ENCODE measurements at places on chromosomes 6 and 20.
A peak's percentile ranks its signal among the peaks of the same experiment; 100 is the strongest.

- no peak for DNase-seq
Measured at GRCh38 chr20:53077373-53078205, 105.4 kb downstream of the TSHZ2 start.

DNA sequence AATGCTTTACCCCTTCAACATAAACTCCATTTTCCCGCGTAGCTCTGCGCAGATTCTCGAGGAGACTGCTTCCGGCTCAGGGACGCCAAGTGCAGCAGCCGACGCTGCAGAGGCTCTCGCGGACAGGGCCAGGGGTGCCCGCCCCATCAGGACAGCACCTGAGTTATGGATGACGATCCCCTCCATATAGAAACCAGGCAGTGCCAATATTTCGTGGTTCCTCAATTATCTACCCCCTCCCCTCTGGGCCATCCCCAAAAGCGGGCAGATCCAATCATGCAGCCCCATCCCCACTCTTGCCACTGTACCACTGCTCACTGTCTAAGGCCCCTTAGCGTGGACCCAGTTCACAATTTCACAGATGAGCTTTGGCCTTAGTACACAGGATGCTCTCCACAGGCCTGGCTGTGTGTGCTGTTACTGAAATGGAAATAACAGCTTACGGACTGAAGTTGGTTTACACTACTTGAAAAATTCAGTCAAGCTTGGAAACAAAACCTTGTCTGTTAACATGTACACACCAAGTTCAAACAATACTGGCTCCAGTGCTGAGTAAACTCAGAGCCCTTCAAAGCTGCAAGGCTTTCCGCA, 74.5 kb downstream of the DACT2 start:
- no peak for DNase-seq

GRCh38 chr6:53758496-53758895, 36.3 kb upstream of the LRRC1 start:
- no peak for DNase-seq

DNA sequence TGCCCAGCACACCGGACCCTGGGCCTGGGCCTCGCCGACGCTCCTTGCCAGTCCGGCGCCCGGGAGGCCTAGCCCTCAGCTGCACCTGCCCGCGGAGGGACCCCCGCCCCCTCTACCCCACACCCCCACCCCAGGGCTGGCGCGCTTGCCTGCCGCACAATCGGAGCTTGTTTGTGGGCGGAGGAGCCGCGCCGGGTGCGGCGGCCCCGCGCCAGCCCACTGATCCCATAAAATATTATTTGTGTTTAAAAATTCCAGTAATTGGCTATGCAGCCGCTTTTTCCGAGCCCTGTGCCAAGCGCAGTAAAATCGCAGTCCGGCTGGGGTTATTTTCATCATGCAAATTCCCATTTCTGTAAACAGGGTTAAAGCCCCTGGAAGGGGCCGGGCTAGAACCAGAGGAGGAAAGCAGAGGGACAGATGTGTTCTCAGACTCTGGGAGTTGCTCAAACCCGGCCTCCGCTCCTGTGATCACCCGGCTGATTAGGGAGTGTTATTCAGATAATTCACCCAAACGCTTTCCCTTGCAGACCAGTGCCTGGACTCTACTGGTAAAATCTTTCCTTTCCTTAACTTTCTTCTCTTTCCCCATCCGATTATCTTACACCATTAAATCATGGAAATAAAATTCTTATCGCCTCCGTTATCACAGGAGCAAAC, 93.1 kb downstream of the NCR2 start:
- DNase-seq = no peak

GRCh38 chr6:86715676-86716075, 221.7 kb upstream of the HTR1E start:
- no peak for DNase-seq

GRCh38 chr20:2946988-2947961, 74.0 kb downstream of the PTPRA start:
- DNase-seq = peak; percentile 45

GRCh38 chr20:61444637-61445036, 192.6 kb downstream of the CDH4 start:
- no peak for DNase-seq

GRCh38 chr20:23082846-23083552, 3.1 kb downstream of the CD93 start:
- DNase-seq = no peak

DNA sequence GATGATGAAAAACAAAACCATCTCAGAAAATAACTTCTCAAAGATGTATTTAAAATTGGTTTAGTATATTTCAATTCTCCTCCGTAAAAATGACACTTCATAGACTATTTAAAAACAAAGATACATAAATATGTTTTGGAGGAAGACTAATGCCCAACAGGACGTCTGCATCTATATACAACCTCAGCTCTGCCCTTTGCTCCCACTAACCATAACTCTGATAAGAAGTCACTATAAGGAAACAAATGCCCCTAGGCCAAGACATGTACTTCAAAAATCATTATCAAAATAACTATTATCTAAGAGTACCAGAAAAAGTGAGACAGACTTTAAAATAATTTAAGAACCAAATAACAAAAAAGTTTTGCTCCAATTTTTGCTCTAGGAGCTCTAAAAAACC, 23.4 kb downstream of the PLAGL1 start:
- no peak for DNase-seq

GRCh38 chr20:55778796-55779195, 226.5 kb downstream of the CBLN4 start:
- no peak for DNase-seq

DNA sequence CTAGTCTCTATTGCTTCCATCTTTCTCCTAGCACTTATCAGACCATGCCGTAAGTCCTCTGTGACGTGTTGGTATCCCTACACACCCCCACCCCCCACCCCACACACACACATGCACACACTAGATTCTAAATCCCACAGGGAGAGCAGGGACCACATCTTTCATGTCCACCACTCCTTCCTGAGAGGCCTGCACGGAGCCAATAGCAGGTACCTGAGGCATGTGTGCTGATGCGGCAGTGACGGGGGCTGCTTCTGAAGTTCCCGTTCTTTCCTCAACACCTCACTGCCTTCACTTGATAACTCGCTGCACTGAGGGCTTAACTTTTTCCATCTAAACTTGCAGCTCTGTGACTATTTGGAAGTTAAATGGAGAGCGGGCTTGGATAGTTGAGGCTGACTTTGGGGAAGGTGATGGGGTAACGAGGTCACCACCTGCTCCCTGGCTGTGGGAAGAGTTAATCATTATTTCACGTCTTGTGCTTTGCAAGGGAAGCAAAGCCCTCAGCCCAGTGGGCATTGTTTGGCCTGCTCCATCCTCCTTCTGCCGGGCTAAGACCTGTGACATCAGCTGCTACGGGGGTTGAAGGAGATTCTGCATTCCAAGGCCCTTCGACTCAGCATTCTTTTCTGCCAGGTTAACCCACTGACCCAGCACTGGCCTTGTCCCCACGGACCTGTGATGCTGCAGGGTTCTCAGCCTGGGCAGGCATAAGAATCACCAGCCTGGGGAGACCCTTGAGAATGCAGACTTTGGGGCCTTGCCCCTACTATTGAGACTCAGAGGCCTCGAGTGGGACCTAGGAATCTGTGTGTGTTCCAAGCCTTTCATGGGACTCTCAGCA, 187.8 kb downstream of the ANKRD60 start:
- DNase-seq = no peak

GRCh38 chr6:152984513-152984872, 1.7 kb upstream of the FBXO5 start:
- DNase-seq = peak; percentile 31

GRCh38 chr6:36586606-36587005, 7.6 kb upstream of the SRSF3 start:
- DNase-seq = no peak

DNA sequence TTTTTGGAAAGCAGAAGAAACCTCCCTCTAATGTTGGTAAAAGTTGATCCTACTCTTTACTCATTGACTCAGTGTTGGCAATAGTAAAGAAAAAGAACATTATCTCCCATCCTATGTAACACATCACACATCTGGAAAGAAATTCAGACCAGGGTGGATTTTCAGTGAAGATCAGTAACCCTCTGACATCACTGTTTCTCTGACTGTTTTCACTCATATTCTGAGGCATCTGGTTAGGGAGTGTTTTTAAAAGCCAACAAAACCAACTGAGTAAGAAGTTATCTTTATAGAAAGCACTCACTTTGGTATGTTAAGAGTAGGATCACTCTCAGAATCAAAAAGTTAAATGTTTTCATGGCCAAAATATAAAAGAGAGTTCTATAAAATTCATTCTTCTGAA, 143.6 kb downstream of the DST start:
- peak; percentile 22 for DNase-seq

- DNase-seq = no peak
Measured at GRCh38 chr6:109069746-109070145, 24.9 kb downstream of the SESN1 start.

DNA sequence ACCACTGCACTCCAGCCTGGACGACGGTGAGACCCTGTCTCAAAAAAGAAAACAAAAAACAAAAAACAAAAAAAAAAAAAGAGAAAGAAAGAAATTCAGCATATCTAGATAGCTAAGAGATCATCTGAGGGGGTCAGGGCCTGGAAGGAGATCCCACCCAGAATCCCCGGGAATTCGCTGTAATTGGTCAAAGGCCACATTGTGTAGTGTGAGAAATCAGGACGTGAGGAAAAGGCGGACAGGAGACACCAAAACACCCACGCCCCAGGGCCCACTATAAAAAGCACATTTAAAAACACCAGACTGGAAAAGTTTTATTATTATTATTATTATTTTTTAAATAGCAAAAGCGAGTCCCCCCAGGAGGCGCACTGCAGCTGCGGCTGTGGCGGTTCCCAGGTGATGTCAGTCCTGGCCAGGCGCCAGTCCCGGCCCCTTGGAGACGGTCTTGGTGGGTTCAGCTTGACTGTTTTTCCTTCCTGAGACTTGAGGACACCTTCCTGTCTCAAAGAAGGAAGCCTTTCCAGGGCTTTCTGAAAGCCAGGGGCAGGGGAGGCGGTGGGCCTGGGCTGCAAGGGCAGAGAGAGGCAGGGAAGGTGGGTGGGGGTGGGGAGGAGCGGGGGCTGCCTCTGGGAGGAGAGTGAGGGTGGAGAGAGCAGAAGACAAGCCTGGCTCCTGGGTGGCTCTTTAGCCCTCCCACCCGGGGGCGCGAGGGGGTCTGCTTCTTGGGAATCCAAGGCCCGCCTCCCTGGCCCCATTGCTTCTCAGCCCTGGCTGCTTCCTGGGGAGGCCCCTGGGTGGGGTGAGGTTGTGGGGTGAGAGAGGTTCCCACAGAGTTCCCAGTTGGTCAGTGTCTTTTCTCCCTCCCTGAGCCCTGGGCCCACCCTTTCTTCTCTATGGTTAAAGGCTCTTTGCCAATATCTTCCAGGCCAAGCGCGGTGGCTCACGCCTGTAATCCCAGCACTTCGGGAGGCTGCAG, 14.5 kb downstream of the TCF15 start:
- no peak for DNase-seq

GRCh38 chr6:169589293-169589692, 112.5 kb downstream of the WDR27 start:
- no peak for DNase-seq

DNA sequence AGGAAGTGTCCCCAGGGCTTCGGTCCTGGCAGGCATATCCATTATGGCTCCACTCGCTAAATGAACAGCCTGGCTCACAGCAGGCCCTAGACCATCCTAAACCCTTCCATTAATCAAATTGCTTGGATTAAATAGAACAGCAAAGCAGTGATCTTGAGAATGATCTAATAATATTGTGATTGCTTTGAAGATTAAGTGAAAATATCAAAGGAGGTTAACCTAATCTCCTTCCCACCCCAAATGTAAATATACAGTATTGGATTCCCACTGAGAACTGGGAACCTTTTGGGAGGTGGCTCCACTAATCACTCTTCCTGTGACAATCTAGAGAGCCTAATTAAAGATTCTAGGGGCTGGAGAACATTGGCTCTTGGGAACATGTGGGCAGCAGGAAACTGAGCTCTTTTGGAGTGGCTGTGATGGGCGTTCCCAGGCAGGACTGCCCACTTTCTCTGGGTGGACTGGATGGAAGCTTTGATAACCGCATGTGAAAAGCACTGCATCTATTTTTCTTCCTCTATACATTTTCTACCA, 68.3 kb upstream of the FRMD1 start:
- DNase-seq = no peak

GRCh38 chr6:148235446-148235845, 107.2 kb upstream of the SASH1 start:
- peak; percentile 68 for DNase-seq

DNA sequence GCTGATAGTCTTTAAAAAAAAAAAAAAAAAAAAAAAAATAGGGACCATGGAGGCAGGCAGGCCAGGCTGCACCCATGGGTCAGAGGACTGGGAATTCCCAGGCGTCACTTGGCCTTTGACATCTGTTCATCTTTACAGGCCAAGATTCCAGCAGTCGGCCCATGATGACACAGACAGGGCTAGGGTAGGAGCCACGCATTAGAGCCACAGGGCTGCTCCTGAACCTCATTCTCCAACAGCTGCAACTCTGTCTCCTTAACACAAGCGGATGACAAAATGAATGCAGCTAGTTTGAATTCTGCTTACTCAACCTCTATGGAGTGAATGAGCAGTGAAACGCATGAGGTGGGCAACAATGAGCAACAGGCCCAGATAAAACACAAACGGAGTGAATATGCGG, 126.4 kb downstream of the LY86 start:
- DNase-seq = no peak

DNA sequence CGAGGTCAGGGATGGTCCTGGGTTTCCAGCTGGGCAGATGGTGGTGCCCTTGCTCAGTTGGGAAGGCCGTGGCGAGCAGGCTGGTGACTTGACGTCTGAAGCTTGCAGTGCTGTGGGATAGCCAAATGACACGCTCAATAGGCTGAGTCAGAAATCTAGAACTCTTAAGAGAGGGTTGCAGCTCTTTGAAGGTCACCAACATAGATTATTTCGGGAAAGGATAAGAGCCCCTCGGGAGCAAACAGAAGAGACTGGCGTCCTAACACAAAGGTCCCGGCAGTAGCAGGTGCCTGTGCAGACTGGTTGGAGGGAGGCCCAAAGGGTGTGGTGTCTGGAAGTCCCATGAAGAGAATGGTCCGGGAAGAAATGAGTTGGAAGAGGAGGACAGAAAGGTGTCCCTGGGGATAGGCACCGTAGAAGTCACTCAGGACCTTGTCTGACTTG, 18.4 kb downstream of the PKIG start:
- no peak for DNase-seq

GRCh38 chr20:50303573-50304500, 113.2 kb downstream of the CEBPB start:
- peak; percentile 90 for DNase-seq

GRCh38 chr6:132490024-132490423, 22.9 kb downstream of the STX7 start:
- DNase-seq = peak; percentile 63
